ENCODE measurements at places on chromosomes 7 and 10.

- DNase-seq, result no peak
Measured at GRCh38 chr7:126223729-126224128, 1029.0 kb downstream of the GRM8 start.

- DNase-seq, result no peak
Measured at GRCh38 chr7:43954524-43955228, 28.4 kb downstream of the UBE2D4 start.

GRCh38 chr7:30450983-30451497 lies 27.5 kb downstream of the NOD1 start:
- no peak for DNase-seq

GRCh38 chr7:102976493-102976892 lies 63.7 kb downstream of the LRRC17 start:
- DNase-seq, result no peak

DNA sequence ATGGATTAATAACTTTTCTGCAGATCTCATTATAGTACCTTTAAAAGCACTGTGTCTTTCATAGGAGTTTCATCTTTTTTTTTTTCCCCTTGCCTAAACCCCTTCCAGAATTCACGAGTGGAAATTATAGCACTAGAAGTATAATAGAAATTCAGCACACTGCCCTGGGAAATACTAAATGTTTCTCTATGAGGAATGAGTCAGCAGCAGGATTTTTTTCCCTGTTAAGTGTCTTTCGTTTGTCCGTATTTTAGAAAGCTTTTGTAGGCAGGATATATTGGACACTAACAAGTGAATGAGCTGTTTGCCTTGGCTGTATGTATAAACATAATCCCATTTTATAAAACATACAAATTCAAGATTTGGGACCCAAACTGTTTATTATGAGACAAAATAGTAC lies 105.8 kb downstream of the EXOC4 start:
- DNase-seq, result no peak

GRCh38 chr10:130808243-130808642 lies 503.3 kb downstream of the TCERG1L start:
- no peak for DNase-seq

- no peak for DNase-seq
Measured at GRCh38 chr10:7006566-7006965, 404.3 kb downstream of the SFMBT2 start.

DNA sequence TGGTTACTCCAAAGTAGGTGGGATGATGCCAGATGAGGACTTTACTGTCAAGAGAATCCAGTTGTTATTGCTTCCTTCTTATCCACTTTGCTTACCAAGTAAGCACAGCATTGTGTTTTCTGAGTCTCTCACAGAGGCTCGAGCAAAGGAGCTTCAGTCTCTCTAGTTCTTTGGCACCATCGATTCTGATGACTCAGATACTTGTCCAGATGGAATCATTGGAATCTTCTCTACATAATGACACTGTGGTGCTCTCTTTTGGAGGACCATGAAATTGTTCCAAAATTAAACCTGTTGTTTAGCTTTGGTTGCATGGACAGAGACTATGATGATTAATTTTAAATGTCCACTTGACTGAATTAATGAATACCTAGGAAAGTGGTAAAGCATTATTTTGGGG lies 132.6 kb downstream of the NXPH1 start:
- DNase-seq, result no peak
